A549 treated with CORT108297 at 1 μM for 4 hours (cell line): ENCODE measurements at places on chromosomes 16 and 17. TPM values are rescaled to one million over a fixed set of nuclear protein-coding genes. Genes with fewer than 3 reads are reported as not detected.

The SLFN11 gene
- 4.7 to 6.7 TPM (median 6.2 TPM) in 5 replicates for total RNA-seq

The PPY gene
- total RNA-seq = 0.22 TPM in 1 of 5 replicates, not detected in the others

The CPHXL2 gene
- not detected in 5 replicates for total RNA-seq

The EFCAB5 gene
- 0.16 to 0.59 TPM (median 0.46 TPM) in 5 replicates for total RNA-seq

The NPIPB9 gene
- 1.4 to 2.3 TPM (median 1.7 TPM) in 5 replicates for total RNA-seq

The TMEM238L gene
- not detected in 5 replicates for total RNA-seq

The PITPNM3 gene
- 1.4 to 2.7 TPM (median 2.0 TPM) in 5 replicates for total RNA-seq

The SHISA6 gene
- total RNA-seq = not detected in 5 replicates

The STH gene
- total RNA-seq = not detected in 5 replicates

The CCDC154 gene
- total RNA-seq = 0.11 to 0.51 TPM (median 0.46 TPM) in 4 of 5 replicates, not detected in the other

The ALOX12B gene
- total RNA-seq = 1.3 to 2.1 TPM (median 1.6 TPM) in 5 replicates

The SOX8 gene
- total RNA-seq = 0.65 to 1.7 TPM (median 1.4 TPM) in 5 replicates

The LIMD2 gene
- total RNA-seq = 8.2 to 14.8 TPM (median 13.1 TPM) in 5 replicates

The PYCARD gene
- total RNA-seq = 25.7 to 50.2 TPM (median 42.9 TPM) in 5 replicates

The BCL6B gene
- not detected in 5 replicates for total RNA-seq

The TLCD3B gene
- 0.23 to 0.58 TPM (median 0.42 TPM) in 5 replicates for total RNA-seq

The SOCS7 gene
- total RNA-seq = 12.0 to 16.5 TPM (median 15.2 TPM) in 5 replicates

The AXIN2 gene
- 0.78 to 1.4 TPM (median 0.95 TPM) in 5 replicates for total RNA-seq

The KLHL10 gene
- 0.06 to 0.09 TPM (median 0.07 TPM) in 3 of 5 replicates, not detected in the others for total RNA-seq

The KRT32 gene
- 0.05 TPM in 1 of 5 replicates, not detected in the others for total RNA-seq

The CLEC3A gene
- total RNA-seq = not detected in 5 replicates

The FLYWCH1 gene
- 18.4 to 33.4 TPM (median 28.8 TPM) in 5 replicates for total RNA-seq

The SHCBP1 gene
- 31.7 to 41.5 TPM (median 36.0 TPM) in 5 replicates for total RNA-seq

The PARD6A gene
- 1.0 to 2.3 TPM (median 1.8 TPM) in 5 replicates for total RNA-seq

The ZNF423 gene
- 0.06 to 0.46 TPM (median 0.07 TPM) in 5 replicates for total RNA-seq

The RAB37 gene
- 0.87 to 1.7 TPM (median 1.2 TPM) in 5 replicates for total RNA-seq

The SLC52A1 gene
- 0.44 to 1.2 TPM (median 0.95 TPM) in 5 replicates for total RNA-seq

The FBXO39 gene
- total RNA-seq = not detected in 5 replicates

The ST6GALNAC2 gene
- 0.31 to 0.87 TPM (median 0.51 TPM) in 5 replicates for total RNA-seq

The CIAPIN1 gene
- 70.1 to 90.2 TPM (median 76.5 TPM) in 5 replicates for total RNA-seq

The CX3CL1 gene
- total RNA-seq = 0.03 to 0.17 TPM (median 0.07 TPM) in 5 replicates

The ZP2 gene
- not detected in 5 replicates for total RNA-seq

The G6PC1 gene
- total RNA-seq = not detected in 5 replicates

The KIFC3 gene
- 144 to 205 TPM (median 203 TPM) in 5 replicates for total RNA-seq

The ANKFN1 gene
- total RNA-seq = 0.07 to 0.09 TPM in 2 of 5 replicates, not detected in the others

The ITFG1 gene
- total RNA-seq = 39.2 to 43.7 TPM (median 40.6 TPM) in 5 replicates
